Vagina (tissue), 2 donors: ENCODE measurements at places on chromosomes 6 and 20. TPM values are rescaled to one million over a fixed set of nuclear protein-coding genes. Genes with fewer than 3 reads are reported as not detected.

Gene HIVEP2
- total RNA-seq: 24.6 TPM

Gene EYS
- total RNA-seq: not detected

Gene OSER1
- total RNA-seq: 28.0 TPM

Gene FAM217A
- not detected for total RNA-seq

DNA sequence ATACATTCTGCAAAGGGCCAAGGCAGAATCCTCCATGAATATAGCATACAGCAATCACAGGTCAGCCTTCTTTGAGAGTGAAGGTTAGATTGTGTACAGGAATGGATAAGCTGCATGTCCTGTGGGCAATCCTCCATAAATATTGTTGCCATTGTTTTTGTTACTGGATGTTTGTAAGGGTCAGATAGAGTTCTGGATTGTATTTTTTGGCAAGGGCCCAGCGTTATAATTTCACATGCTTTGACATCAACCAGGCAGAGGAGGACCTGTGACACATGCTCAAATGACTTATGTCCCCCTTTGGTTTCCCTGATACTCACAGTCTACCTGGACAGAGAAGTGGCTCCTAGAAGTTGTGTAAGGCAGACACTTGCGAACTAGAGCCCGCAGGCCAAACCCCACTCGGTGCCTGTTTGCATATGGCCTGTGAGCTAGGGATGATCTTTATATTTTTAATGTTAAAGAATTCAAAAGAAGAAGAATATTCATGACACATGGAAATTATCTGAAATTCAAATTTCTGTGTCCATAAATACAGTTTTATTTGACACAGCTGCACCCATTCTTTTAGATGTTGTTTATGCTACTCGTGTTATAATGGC is 5.4 kb downstream of the LY86 start:
- H3K27me3 ChIP-seq: peaks cover 4% of the 10 kb centered on the region
- H3K36me3 ChIP-seq: no peaks in the 10 kb centered on the region
- H3K4me3 ChIP-seq: no peak overlapping the region

DNA sequence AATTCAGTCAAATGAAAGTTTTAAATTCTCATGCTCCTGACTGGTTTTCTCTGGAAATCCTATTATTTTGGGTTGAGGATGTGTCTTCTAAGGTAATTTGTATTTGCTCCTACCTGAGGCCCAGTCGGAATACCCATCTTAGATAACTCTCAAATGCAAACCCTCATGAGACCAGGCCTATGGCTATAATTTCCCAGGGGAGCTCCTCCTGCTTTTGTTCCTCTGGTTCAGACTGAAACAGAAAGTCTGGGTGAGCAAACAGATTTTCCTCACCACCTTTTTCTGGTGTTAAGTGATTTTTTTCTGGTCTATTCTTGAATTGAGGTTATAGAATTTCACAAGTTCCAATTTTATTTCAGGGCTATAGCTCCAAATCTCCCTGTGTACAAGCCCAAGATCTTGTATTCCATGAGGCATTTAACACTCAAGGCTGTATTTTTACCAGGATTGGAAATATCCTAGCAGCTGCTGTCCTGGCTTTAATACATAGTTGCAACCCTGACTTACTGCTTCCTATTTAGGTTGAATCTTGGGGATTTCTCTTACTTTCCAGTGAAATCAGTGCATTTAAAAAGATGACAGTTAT is 169.1 kb upstream of the PTCHD4 start:
- H3K36me3 ChIP-seq: no peaks in the 10 kb centered on the region
- H3K27ac ChIP-seq: no peak overlapping the region
- no peak for DNase-seq
- no peak overlapping the region for H3K4me3 ChIP-seq

GRCh38 chr20:7728338-7728737 is 211.9 kb downstream of the HAO1 start:
- H3K4me1 ChIP-seq: no peaks in the 10 kb centered on the region
- H3K36me3 ChIP-seq: no peaks in the 10 kb centered on the region
- no peaks in the 10 kb centered on the region for H3K27me3 ChIP-seq
- no peak overlapping the region for H3K27ac ChIP-seq
- DNase-seq: no peak

- no peak overlapping the region for H3K27ac ChIP-seq
- H3K36me3 ChIP-seq: no peaks in the 10 kb centered on the region
- no peak overlapping the region for H3K4me3 ChIP-seq
- no peaks in the 10 kb centered on the region for H3K4me1 ChIP-seq
- H3K27me3 ChIP-seq: no peaks in the 10 kb centered on the region
- no peak for DNase-seq
Observed at GRCh38 chr6:87917886-87918285, 129.8 kb upstream of the SPACA1 start.

DNA sequence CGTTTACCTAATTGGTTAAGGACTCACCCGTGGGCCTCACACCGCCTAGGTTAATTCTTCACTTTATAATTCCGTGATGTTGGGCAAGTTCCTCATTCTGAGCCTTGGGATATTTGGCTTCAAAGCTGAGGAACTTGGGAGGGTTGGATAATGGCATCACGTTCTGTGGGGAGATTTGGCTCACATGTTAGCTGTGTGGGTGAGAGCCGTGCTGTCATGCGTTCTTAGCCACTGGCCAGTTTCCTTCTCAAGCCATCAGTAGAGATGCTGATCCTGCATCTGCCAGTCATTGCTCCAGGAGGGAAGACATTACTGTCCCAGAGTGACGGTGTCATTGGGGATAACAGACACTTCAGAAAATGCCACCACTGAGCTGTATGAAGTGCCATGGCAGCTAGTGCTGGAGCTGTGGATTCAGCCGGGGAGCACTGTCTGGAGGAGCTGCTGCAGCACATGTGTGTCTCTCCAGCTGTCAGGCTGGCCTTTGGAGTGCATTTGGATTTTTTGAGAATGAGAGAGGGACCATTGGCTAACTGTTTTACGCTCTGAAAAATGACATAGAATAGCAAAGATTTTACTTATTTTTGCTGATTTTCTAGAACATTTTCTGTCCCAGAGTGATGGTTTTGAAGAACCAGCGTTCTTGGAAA is 16.5 kb downstream of the IGF2R start:
- H3K27me3 ChIP-seq: no peaks in the 10 kb centered on the region
- H3K4me1 ChIP-seq: peaks cover 92% of the 10 kb centered on the region
- H3K27ac ChIP-seq: peak overlapping the region; percentile 0
- no peaks in the 10 kb centered on the region for H3K36me3 ChIP-seq

- H3K4me1 ChIP-seq: peaks cover 16% of the 10 kb centered on the region
- H3K4me3 ChIP-seq: peak overlapping the region; percentile 61
- no peaks in the 10 kb centered on the region for H3K36me3 ChIP-seq
Observed at GRCh38 chr6:167826230-167826895, 348 bp upstream of the AFDN start.

DNA sequence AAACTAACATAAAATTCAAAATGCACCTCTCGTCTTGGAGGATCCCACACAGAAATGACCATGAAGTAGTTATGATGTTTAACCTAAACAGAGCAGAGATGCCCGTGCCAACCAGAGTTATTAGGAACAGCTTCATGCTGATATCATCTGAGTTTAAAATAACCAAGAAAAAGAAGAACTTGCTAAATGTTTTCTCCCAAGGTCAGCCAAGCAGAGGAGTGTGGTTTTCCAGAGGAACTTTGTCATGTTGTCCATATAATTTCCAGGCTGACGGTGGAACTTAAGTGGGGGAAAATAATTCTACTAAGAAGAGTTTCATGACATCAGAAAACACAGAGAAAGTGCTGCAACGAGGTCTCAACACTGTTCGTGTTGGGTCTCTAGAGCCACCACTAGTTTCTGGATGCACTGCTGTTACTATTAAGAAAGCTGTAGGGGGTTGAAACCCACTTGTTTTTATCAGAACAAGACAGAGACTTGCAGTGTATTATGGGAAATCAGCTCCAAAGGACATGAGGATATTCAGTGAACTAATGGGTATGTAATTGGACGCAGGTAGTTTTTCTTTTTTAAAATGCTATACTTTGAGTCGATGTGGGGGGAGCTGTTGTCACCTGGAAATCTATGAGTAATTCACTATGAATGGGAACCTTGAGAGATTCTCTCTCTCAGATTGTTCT is 5.2 kb downstream of the AGPAT4 start:
- no peak overlapping the region for H3K4me3 ChIP-seq
- no peaks in the 10 kb centered on the region for H3K36me3 ChIP-seq
- H3K4me1 ChIP-seq: peaks cover 17% of the 10 kb centered on the region
- no peak overlapping the region for H3K27ac ChIP-seq
- H3K27me3 ChIP-seq: no peaks in the 10 kb centered on the region

GRCh38 chr6:160455541-160456213 is 107.5 kb downstream of the SLC22A3 start:
- no peak for DNase-seq
- H3K4me3 ChIP-seq: no peak overlapping the region
- H3K27ac ChIP-seq: peak overlapping the region; percentile 68
- H3K4me1 ChIP-seq: peaks cover 10% of the 10 kb centered on the region

DNA sequence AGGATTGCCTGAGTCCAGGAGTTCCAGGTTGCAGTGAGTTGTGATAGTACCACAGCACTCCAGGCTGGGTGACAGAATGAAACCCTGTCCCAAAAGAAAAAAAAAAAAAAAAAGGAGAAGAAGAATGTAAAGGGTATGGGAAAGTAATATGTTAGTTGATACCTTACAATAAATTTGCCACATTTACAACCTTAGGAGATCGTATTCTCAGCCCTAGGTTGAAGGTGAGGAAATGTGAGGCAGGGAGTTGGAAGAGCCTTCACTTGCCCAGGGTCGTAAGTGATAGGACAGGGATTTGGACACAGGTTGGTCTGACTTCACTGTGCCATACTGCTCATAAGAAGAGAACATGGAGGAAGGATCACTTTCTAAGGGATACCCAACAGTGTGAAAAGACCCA is 68.6 kb downstream of the BMP6 start:
- H3K27me3 ChIP-seq: no peaks in the 10 kb centered on the region
- no peak overlapping the region for H3K4me3 ChIP-seq

- H3K4me3 ChIP-seq: no peak overlapping the region
- H3K27ac ChIP-seq: no peak overlapping the region
- H3K4me1 ChIP-seq: peaks cover 41% of the 10 kb centered on the region
- DNase-seq: no peak
Observed at GRCh38 chr20:62477669-62478455, 2.1 kb upstream of the GATA5 start.
